Hepatic stellate cell (primary cell): ENCODE measurements at places on chromosomes 2 and 18.

DNA sequence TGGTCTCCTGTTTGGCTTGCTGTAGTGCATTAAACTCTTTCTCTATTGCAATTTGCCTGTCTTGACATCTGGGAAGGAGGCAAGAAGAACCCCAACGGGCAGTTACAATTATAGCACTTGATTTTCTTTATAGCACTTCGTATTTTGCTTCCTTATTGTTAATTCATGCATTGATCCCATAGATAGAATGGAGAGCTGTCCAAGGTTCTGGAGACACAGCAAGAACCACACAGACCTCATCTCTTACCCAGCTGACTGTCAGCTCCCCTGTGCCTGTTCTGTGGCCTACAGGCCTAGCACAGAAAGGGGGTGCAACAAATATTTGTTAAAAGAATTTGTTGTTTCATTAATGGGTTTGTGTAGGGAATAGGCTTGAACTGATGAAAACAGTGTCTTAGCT lies 194.3 kb downstream of the GALNT1 start:
- no peak for DNase-seq

DNA sequence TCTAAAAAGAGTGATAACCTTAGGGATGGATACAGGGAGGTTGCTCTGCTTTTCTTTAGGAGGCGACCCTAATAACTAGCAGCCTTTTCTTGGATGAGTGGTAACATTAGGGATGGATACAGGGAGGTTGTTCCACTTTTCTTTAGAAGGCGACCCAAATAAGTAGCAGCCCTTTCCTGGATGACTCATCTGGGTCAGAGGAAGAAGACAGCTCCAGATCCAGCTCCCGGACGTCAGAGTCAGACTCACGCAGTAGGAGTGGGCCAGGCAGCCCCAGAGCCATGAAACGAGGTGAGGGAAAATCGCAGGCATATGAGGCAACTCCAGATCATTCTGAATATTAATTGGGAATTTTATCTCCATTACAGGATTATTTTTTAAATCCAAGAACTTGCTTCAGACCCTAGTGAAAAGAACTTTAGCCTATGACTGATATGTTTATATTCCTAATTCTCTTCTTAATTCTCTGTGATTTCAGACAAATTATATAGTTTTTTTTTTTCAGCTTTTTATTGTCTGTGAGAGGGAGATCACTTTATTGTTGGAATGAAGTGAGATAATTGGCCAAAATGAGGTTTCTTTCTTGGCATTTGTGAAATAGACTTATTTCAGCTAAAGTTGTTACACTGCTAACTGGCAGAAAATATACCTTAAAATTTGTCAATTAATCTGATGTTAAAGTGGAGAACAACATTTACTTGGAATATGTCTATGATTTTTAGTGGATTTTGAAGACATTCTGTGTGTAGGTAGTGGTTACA lies 31.2 kb upstream of the C1GALT1C1L start:
- peak; percentile 63 for DNase-seq

DNA sequence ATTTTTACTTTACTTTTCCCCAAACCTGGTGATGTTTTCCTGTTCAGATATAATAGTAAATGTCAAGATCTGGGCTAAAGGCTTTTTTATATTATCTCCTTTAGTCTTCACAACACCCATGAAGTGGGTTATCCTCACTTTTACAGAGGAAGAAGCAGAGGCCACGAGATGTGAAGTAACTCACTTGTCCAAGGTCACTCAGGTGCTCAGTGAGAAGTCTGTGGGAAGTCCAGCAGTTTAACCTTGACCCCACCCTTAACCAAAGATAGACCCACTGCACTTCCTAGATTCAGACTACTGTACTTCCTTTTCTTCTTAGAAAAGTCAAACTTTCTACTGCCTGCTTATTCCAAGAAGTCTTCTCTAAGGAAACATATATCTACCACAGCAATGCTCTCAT lies 56.3 kb upstream of the STAT1 start:
- DNase-seq, result no peak

GRCh38 chr18:12692206-12692605 lies 10.3 kb downstream of the CEP76 start:
- no peak for DNase-seq

DNA sequence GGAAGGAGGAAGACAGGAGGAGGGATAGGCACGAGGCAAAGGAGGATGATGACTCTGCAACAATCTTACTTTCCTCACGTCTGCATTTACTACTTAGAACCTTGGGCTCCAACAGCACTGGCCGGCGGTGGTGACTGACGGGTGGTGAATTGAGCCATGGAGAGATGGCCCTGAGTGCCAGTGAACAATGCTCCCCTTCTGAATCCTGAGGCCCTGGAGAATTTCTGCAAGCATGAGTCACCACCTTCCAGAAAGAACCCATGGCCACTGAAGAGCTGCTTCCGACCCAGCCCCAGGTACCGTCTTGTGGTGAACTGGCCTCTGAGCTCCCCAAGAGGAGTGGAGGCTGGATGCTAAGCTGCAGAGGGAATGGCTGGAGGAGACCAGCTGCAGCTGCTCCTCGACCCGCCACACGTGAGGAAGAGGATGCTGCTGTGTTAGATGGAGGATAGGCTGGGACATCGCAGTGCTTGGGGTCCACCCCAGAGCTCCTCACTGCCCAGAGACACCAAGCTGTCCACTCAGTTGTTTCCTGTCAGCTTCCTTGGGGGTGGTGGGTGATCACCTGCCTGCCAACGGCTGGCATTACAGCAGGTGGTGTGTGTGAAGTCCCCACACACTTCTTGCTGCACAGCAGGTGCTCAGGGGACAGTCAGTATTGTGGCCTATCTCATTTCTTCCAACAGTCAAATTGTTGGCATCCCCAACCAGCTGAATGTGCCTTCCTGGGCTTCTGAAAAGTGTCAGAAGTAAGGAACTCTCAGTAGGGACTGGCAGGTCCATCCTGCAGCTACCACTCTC lies 186.5 kb upstream of the ID2 start:
- DNase-seq, result no peak

DNA sequence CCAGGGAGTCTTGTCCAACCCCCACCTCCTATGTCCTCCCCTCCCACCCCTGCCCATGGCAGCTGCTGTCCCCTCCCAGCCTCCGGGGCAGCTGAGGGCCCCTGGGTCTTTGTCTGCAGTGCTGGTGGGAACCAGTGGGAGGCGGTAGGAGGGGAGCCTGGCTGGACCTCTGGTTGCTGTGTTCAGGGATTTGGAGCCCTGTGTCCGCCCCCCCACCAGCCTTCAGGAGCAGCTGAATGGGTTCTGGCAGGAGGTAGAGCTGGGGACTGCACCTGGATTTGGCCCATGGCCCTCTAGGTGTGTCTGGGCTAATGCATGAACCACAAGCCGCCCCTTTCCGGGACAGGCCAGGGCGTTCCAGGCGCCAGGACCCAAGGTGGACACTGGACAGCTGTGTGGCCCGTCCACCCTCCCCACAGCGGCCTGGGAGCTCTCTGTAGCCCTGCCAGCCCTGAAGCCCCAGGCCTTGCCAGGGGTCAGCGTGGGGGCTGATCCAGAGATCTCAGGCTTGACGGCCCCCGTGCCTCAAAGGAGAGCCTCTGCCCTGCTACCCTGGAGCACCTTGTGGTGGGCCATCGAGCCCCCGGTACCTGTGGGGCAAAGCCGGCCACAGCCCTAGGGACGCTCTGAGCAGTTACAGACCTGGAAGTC lies 25.4 kb downstream of the GPC1 start:
- no peak for DNase-seq

GRCh38 chr18:7872569-7872968 lies 305.5 kb downstream of the PTPRM start:
- no peak for DNase-seq

DNA sequence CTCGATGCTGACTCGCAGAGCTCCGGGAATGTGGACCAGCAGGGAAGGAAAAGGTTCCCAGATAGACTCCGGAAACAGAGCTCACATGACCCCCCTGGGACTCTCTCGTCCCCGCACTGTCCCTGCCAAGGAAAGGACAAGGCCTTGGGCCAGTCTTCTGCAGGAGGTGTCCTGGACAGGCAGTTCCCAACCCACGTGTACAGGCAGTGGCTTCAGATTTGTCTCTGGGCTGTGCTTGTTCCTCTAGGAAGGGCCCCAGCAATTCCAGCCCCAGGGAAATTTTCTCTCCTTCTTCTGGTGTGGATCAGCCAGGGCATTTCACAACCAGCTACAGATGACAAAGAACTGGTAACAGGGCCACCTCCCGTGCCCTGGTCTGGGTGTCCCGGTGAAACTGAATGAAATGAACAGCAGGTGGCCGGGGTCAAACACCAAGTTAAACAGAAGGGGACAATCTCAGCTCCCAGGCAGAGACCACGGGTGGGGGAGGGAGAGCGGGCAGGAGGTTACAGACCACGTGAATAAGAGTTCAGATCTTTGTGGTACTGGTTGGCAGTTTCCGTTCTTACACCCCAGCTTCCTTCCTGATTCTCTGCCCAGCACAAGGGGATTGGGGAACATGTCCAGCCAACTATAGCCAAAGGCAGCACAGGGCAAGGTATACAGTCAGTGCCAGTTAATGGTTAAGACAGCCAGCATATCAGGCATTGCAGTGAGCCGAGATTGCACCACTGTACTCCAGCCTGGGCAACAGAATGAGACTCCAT lies 52.2 kb upstream of the CAB39 start:
- DNase-seq, result no peak

DNA sequence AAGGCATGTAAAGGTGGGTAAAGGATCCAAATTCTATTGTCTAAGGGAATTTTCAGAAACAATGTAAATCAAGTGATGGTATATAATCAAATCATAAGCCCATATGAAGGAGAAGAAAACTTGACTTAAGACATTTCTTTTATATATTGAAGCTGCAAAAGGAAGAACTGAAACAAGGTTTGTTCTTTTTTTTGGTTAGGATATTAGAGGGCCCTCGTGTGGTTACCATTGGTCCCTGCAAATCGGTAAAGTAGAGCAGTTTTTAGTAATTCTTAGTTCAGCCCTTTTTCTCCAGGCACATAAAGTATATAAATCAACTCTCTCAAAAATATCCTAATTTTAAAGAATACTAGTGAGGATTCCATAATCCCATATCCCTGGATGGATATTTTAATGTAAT lies 105.6 kb upstream of the STK17B start:
- no peak for DNase-seq

GRCh38 chr2:188292348-188293239 lies 920 bp downstream of the GULP1 start:
- peak; percentile 50 for DNase-seq

- DNase-seq, result peak; percentile 26
Observed at GRCh38 chr2:224545884-224546644, 39.1 kb downstream of the CUL3 start.

DNA sequence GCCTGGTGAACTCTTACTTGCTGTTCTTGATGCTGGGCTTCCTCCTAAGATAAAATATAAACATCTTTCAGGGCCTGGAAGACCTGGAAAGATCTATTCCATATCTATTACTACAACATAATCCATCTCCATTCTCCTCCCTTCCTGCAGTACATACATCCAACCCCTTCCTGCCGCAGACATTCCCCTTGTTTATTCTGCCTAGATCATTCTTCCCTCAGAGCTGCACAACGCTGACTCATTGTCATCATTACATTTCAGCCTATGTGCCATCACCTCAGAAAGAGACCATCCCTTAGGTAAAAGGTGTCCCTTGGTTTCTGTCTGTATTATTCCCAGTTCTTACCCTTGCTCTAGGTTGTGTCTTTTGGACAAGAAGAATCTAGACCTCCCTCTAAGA lies 2.5 kb upstream of the CDH7 start:
- no peak for DNase-seq

DNA sequence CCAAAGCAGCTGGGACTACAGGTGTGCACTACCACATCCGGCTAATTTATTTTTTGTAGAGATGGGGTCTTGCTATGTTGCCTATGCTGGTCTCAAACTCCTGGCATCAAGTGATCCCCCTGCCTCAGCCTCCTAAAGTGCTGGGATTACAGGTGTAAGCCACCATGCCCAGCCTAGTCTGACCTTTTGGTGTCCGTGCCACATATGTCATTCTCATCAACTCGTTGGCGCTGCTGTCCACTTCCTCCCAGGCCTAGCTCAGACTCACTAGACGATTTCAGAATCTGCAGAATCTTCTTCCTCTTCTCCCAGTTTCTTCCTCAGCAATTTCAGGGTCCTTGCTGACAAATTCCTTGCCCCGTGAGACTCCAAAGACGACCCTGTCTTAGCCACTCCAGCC lies 39.8 kb upstream of the DNMT3A start:
- DNase-seq, result no peak

- no peak for DNase-seq
Observed at GRCh38 chr2:34601561-34601960, 1002.5 kb upstream of the FAM98A start.

- DNase-seq, result no peak
Observed at GRCh38 chr2:241795021-241795999, 13.7 kb upstream of the NEU4 start.

DNA sequence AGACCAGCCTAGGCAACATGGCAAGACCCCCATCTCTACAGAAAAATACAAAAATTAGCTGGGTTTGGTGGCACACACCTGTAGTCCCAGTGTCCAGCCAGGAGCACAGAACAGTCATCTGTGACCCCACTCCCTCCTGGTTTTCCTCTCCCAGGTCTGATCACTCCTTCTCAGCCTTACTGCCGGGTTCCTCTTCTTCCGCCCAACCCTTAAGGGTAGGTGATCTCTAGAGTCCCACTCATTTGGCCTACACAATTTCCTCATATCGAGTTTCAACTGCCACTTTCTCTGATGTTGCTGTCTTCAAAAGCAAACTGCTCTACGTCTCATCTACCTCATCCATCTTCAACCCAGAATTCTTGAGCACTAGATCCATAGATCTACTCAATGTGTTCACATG lies 13.4 kb upstream of the MAT2A start:
- DNase-seq, result no peak

DNA sequence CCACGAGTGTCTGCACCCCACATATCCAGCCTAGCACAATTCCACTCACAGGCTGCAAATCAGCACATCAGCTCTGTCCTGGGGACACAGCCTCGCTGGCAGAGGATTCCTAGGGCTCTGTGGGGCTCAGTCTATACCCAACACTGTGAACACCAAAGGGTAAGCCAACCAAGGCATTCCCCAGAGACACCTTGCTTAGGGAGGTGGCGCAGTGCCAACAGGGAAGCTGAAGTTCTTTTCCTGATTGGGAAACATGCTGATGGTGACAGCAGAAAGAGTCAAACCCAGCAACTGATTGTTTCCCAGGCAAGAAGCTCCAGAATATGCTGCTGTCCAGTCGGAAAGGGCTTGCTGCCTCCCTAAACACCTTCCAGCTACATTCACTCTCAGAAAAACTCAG lies 55.8 kb downstream of the TTC32 start:
- no peak for DNase-seq

GRCh38 chr2:95240091-95240490 lies 32.8 kb downstream of the ZNF892 start:
- no peak for DNase-seq

- no peak for DNase-seq
Observed at GRCh38 chr2:52703004-52703403, 1064.6 kb upstream of the CHAC2 start.

GRCh38 chr2:105969552-105969951 lies 224.5 kb downstream of the UXS1 start:
- no peak for DNase-seq

DNA sequence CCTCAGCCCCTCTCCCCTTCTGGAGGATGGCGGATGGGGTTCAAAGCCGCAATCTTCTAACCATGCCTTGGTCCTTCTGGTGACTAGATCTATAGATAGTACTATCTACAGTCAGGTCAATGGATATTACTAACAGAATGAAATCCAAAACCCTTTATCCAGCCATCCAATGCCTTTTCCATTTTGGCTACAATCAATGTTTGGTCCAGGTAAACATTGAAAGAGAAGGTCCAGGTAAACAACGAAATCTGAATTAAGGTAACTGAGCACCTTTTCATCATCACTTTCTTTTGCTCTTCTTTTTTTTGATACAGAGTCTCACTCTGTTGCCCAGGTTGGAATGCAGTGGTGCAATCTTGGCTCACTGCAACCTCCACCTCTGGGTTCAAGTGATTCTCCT lies 9.7 kb downstream of the PPP4R3B start:
- no peak for DNase-seq

- no peak for DNase-seq
Observed at GRCh38 chr2:128797937-128798336, 479.3 kb upstream of the HS6ST1 start.
